ENCODE measurements at places on chromosomes 5 and 9.

DNA sequence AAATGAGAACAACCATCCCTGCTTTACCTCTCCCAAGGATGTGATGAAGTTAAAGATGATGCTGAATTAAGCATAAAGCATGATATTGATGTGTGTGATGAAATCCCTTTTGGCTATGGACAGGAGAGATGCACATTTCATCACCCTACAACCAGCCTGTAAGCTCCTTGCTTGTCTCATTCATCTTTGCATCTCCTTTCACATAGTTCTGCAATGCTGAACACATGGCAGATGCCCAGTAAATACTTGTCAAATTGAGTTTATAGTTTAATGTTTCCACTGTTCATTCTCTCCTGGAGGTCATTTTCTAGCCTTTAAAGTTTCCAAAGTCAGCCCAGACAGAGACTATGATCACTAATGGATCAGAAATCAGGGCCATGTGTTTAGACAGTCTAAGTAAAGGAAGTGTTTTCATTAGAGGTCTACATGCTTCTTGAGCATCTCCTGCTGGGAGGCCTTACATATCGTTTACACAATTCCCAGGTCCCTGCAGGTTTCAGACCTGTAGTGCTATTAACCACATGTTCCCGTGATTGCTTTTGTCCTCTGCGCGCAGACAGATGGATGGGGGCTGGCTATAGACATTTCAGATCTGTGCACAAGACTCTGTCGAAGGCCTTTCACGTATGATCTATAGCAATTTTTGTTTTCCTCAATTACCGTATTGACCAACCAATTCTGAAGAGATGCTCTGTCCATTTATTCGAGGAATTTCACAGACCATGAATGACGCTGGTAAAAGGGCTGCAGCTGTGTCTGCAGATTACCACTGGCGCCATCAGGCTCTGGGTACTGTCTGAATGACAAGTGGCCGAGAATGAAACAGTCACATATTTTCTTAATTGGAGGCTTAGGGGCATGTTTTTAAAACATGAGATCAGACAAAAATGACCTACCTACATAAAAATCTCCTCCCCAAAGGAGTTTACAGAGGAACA lies 49.0 kb upstream of the CKMT2 start:
- DNase-seq, result no peak

GRCh38 chr9:131502781-131503625 lies at the start of gene POMT1:
TSS of gene POMT1 (plus strand) at chr9:131502918. CDS start at chr9:131504219, 1,301 bp downstream.
- peak; percentile 82 for DNase-seq

- no peak for DNase-seq
Measured at GRCh38 chr9:16928179-16928945, 57.9 kb upstream of the BNC2 start.

GRCh38 chr9:36207016-36207415 lies 16.3 kb downstream of the CLTA start:
- no peak for DNase-seq

GRCh38 chr5:17415321-17415758 lies 82.7 kb upstream of the TAF11L2 start:
- DNase-seq, result no peak

GRCh38 chr9:20526500-20527319 lies 95.6 kb downstream of the MLLT3 start:
- DNase-seq, result no peak

GRCh38 chr5:103744159-103744558 lies 181.6 kb upstream of the NUDT12 start:
- no peak for DNase-seq

- no peak for DNase-seq
Measured at GRCh38 chr9:134782921-134783698, 97.5 kb upstream of the FCN2 start.

- no peak for DNase-seq
Measured at GRCh38 chr9:120474591-120475243, 105.2 kb downstream of the CDK5RAP2 start.

DNA sequence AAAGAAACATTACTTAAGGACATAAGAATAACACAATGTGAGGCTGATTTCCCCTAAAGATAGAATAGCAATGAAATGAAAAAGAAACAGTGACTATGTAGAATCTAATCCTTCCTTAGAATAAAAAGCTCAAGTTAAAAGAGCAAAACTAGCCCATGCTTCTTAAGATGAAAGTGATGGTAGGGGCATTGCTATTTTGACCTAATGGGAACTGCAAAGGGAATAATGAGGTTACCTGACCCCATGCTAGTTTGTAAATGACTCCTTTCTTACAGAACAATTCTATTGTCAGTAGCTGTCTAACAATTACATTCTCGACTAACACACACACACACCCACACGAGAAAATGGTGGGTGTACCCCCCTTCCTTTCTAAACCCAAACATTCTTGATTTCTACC lies 575.8 kb downstream of the CSNK1G3 start:
- DNase-seq, result no peak

DNA sequence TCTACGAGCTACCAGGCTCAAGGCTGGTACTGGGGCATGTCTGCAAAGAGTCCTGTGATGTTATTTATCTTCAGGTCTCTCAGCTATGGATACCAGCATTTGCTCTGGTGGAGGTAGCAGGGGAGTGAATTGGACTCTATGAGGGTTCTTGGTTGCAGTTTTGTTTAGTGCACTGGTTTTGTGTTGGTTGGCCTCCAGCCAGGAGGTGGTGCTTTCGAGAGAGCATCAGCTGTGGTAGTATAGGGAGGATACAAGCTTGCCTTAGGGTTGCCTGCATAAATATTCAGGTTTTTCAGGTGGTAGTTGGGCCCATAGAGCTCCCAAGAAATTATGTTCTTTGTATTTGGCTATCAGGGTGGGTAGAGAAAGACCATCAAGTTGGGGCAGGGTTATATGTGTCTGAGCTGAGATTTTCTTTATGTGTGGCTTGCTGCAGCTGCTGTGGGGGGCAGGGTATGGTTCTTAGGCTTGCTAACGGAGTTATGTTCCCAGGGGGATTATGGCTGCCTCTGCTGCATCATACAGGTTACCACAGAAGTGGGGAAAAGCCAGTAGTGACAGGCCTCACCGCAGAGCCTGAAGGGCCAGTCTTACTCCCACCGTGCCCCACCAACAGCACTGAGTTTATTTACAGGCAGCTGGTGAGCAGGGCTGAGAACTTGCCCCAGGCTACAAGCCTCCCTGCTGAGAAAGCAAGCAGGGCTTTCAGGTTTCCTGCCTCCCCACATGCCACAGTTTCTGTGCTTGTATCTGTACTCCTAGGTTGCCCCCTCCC lies 9.7 kb upstream of the RIOK2 start:
- no peak for DNase-seq

DNA sequence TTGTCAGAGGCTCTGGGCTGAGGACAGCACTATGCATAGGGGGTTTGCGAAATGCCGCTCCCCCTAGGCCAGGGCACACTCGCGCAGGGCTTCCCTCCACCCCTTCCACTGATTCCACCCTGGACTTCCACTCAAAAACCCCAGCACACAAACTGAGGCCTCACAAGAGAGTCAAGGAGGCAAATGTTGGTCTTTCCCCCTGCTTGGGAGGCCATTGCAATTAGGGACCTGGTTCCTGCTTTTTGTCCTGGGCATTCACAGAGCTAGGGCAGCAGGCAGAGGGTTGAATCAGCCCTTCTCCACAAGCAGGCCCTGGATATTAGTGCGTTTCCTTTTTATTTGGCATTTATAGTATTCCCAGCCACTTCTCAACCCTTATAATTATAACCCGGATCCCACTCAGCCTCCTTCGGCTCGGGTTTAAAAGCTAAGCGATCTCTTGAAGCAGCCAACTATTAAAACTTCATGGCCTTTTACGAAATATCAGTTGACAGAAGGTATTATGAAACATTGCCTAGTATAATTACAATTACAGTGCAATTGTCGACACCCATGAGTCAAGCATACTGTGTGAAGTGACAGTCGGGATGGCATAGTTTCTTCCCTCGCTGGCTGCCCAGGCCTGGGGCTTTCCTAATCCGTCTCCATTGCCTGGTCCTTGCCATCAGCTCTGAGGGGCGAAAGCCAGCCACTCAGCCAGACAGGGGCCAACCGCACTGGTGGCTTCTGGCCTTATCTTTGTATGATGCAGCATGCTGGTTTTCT lies 285.5 kb upstream of the MAP3K1 start:
- no peak for DNase-seq

GRCh38 chr5:145450286-145450885 lies 384.8 kb downstream of the PRELID2 start:
- no peak for DNase-seq

- DNase-seq, result no peak
Measured at GRCh38 chr9:108637340-108637739, 218.4 kb downstream of the ACTL7B start.

- no peak for DNase-seq
Measured at GRCh38 chr9:81108821-81109220, 580.5 kb downstream of the TLE1 start.

DNA sequence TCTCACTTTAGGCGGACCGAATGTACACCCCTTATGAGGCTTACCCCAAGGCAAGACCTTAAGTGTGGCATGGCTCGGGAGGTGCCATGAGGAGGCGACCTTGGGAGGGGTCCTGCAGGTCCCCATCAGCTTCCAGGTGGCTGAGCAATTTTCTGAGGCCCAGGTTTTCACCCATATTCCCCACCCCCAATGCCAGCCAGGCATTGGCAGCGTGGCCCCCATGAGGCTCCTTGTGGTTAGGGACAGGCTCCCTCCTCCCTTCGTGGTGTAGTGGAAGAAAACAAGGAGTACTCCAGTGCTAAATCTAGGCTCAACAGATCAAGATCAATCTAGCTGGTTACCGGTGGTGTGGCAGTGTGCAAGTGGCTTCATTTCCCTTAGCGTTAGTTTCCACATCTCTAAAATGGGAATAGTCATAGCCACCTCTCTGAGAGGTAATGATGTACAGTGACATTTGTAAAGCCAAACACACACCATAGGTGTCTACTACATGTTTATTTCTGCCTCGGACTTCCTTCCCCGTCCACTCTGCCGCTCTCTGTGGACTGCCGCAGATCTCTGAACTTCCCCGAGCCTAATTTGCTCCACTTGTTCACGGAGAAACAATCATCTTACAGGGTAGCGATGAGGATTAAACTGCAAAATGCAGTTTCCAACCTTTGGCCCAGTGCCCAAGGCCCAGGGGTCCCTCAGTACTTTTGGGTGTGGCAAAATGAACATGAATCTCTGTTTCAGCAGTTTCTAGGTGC lies 8.4 kb downstream of the LHX2 start:
- DNase-seq, result no peak

GRCh38 chr5:108919591-108920326 lies 172.1 kb downstream of the FER start:
- DNase-seq, result no peak

DNA sequence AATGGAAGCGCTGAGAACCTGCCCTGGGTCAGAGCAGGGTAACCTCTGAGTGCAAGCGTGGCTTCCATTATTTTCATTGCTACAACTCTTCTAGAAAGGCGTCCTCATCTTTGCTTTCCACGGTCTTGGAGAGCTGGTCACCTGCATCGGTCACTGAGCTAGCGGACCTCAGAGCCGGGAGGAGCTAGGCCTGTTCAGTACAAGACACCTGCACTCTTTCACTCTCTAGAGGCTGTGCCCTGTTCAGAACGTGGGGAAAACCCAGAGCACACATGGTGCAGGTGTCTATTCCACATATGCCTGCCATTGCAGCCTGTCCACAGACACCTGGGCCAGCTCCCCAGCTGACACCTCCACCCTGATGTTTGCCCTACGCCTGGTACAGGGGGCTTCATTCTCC lies 147.8 kb upstream of the IRX2 start:
- no peak for DNase-seq

DNA sequence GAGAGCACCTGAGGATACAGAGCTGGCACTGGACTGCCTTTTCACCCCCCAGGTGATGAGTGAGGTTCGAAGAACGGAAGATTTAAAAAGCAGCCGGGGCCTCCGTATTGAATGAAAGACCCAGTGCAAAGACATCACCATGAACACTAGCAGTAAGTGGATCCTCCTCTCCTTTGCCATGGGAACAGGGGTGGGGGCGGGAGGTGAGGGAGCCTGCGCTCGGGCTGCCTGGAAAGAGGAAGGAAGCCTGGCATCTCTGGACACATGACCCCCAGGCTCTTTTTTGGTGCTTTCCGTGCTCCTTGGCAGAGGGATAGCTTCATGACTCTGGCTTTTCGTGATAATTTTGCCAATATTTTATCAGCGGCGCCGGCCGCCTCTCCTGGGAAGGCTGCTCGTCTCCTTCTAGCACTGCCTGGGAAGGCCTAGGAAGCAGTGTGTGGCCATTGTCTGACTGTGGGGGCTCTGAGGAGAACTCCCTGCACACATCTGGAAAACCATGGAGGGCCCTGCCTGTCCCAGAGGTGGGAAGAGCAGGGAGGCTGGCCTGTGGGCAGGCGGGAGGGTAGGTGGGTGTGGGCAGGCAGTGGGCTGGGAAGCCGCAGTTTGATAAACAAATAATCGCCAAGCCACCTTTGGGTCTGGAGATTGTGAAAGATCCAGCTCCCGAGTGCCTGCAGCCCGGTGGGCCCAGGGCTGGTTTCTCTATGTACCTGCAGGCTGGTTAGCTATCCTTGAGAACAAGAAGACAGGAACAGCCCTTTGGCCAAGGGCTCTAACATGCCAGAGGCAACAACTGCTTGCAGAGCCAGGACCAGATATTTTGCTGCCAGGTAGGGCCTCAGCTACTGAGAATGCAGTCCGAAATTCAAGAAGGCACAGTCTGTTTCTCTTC lies 911 bp downstream of the ABLIM3 start:
- no peak for DNase-seq

DNA sequence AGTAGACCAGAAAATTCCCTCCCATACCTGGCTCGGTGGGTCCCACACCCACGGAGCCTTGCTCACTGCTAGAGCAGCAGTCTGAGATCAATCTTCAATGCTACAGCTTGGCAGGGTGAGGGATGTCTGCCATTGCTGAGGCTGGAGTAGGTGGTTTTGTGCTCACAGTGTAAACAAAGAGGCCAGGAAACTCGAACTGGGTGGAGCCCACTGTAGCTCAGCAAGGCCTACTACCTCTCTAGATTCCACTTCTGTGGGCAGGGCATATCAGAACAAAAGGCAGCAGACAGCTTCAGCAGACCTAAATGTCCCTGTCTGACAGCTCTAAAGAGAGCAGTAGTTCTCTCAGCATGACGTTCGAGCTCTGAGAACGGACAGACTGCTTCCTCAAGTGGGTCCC lies 5.6 kb upstream of the GZMA start:
- peak; percentile 34 for DNase-seq

DNA sequence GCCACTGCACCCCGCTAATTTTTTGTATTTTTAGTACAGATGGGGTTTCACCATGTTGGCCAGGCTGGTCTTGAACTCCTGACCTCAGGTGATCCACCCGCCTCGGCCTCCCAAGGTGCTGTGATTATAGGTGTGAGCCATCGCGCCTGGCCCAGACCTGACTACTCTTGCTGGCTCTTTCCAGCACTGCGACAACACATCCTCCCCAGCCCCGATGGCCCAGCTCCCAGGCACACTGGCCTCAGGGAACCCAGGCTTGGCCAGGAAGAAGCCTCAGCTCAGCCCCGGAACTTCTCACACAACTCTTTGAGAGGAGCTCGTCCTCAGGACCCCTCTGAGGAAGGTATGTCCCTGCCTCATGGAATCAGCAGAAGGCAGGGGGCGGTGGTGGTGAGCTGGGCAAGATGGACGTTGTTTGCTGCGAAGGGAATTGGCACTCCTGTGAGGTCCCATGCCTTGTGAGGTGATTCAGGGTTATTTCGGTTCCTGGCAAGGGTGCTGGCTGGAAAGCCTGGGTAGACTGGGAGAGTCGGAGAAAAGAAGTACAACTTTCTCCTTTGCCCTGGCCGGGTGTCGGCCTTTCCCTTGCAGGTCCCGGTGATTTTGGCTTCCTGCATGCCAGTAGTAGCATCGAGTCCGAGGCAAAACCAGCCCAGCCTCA lies 5.9 kb downstream of the DELE1 start:
- no peak for DNase-seq
